Kidney (tissue), 22 donors: ENCODE measurements at places on chromosomes 6 and 20. TPM values are rescaled to one million over a fixed set of nuclear protein-coding genes. Genes with fewer than 3 reads are reported as not detected.

The MAN1A1 gene
- polyA plus RNA-seq, result 30.4 TPM

- no peak for DNase-seq
- H3K4me3 ChIP-seq, result no peak overlapping the region
- no peaks in the 10 kb centered on the region for H3K27me3 ChIP-seq
- H3K27ac ChIP-seq, result peak overlapping the region; percentile 68
Measured at GRCh38 chr6:44059359-44060346, 67.6 kb downstream of the MRPL14 start.

The APOM gene
- 154 TPM for polyA plus RNA-seq

DNA sequence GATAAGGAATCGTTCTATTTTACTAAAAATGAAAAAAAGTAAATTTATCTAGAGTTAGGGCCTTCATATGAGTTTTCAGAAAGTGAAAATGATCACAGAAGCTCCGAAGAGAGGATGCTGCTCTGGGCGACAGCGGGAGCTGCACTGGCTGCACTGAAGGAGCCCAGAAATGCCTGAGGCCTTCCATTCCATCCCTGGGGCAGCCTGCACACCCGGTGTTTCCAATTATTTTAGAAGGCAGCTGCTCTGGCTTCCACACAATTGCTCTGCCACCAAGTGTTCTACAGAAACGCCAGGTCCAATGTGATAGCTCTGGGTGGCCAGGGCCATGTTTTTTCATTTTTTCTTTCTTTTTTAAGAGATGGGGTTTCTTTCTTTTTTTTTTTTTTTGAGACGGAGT lies 3.6 kb downstream of the DTNBP1 start:
- no peak for DNase-seq
- H3K27me3 ChIP-seq, result no peaks in the 10 kb centered on the region
- H3K27ac ChIP-seq, result no peak overlapping the region

- H3K27ac ChIP-seq, result no peak overlapping the region
- H3K4me3 ChIP-seq, result no peak overlapping the region
- no peak for DNase-seq
Measured at GRCh38 chr20:25032478-25033264, 25.3 kb downstream of the ACSS1 start.

DNA sequence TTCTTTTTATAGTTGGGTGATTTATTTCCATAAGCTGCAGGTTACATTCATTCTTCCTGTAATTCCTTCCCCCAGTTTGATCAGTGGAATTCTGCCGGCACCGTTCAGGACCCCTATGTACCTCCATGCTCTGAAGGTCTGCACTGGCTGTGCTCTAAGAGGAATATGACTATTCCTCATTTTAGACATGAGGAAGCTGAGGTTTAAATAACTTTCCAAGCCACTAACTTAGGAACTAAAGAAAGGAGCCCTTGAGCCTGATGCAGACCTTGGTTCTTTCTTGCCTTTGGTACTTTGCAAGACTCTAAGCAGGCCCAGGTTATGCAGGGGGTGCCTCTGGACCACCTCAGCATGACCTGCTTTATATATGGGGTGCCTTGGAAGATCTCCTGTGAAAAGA lies 318.5 kb downstream of the QKI start:
- no peaks in the 10 kb centered on the region for H3K27me3 ChIP-seq
- no peaks in the 10 kb centered on the region for H3K4me1 ChIP-seq
- no peak overlapping the region for H3K27ac ChIP-seq
- DNase-seq, result no peak

DNA sequence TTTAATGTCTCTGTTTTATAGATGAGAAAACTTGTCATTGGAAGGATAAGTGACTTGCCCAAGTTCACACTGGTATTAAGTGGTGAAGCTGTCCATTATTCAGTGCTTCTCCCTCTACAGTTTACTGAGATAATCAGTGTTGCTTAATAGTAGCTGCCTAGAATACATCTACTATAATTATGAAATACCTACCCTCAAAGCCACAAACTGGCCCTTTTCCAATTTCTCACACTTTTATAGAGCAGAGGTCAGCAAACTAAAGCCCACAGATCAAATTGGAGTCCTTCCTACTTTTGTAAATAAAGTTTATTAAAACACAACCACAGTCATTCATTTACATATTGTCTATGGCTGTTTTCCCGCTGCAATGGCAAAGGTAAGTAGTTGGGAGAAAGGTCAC lies 73.5 kb downstream of the EYS start:
- H3K27me3 ChIP-seq, result no peaks in the 10 kb centered on the region
- no peak for DNase-seq
- no peaks in the 10 kb centered on the region for H3K36me3 ChIP-seq
- H3K27ac ChIP-seq, result no peak overlapping the region
- no peaks in the 10 kb centered on the region for H3K4me1 ChIP-seq

DNA sequence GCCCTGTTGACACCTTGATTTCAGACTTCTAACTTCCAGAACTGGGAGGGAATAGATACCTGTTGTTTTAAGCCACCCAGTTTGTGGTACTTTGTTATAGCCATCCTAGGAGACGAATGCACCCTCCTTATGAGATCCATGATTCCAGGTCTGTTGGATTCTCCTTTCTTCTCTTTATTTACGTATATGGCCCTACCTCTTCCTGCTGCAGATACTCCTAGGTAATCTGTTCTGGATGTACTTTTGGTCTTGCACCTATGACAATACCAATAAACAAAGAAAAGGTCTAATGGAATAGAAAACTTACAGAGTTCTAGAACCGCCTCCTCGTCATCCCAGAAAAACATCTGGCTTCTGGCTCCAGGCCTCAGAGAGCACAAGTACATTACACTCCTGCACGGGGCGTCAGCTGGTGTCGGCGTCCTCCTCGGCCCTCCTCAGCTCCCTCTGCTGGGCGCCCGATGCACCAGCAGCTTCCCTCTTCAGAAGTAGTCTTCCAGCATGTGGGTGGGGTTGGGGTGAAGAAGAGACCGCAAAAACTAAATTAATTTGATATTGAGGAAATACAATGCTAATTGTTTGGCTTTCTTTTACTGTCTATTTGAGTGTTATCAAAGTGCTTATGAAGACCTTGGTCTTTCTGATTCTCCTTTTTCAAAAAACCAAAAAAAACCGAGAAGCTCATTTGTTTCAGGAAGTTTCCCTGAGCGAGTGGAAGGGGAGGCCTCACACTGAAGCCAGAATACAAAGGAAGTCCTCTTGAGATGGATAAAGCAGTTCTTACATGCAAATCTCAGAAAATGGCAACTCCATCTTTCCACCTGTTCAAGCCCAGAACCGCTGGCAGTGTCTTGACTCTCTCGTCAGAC lies 9.7 kb upstream of the ATXN1 start:
- peak; percentile 81 for DNase-seq
- no peak overlapping the region for H3K27ac ChIP-seq
- no peaks in the 10 kb centered on the region for H3K27me3 ChIP-seq
- no peaks in the 10 kb centered on the region for H3K36me3 ChIP-seq

DNA sequence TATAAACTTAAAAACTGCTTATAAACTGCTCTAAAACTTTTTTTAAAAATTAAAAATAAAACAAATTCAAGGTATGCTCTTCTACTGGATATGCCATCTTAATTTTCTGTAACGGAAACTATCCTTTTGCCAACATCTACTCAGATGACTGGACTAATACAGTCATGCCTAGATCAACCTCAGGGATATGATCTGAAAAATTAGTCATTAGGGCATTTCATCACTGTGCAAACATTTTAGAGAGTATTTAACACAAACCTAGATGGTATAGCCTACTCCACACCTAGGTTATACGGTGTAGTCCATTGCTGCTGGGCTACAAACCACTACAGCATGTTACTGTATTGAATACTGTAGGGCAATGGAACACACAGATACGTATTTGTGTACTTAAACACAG lies 64.8 kb downstream of the TRIM27 start:
- H3K27me3 ChIP-seq, result no peaks in the 10 kb centered on the region
- DNase-seq, result no peak
- H3K4me1 ChIP-seq, result no peaks in the 10 kb centered on the region
- no peaks in the 10 kb centered on the region for H3K36me3 ChIP-seq
- H3K4me3 ChIP-seq, result no peak overlapping the region
